HFFc6 (cell line): ENCODE measurements at places on chromosomes 2 and 18.

DNA sequence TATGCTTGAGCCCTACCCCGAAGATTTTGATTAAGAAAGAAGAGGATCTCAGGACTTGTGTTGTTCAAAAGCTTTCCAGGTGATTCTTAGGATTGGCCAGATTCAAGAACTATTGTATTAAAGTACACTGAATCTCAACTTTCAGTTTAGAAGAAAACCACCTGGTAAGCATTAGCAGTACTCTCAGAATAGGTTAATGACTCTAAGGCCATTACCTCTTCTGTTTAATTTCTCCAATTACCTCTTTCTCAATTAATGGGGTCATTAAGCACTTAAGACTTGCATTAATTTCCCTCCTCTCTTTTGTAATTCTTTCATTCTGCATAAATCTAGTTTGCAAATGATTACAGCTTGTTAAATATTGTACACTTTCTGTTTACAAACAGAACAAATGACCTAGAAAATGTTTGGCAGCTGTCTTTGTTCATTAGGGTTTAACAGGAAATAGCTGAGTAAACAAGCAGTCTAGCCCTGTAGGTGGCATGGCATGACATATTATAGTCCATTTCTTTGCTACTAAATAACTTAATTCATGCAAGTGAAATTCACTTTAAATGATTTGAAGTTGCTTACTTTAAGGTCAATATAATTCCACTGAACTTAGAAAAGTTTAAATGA is 20.4 kb upstream of the TDRD15 start:
- DNase-seq, result no peak

- DNase-seq, result no peak
These were observed 488.6 kb downstream of the CPS1 start for GRCh38 chr2:211045025-211045424.

GRCh38 chr2:28678944-28679343 is 72.7 kb upstream of the PPP1CB start:
- no peak for DNase-seq

DNA sequence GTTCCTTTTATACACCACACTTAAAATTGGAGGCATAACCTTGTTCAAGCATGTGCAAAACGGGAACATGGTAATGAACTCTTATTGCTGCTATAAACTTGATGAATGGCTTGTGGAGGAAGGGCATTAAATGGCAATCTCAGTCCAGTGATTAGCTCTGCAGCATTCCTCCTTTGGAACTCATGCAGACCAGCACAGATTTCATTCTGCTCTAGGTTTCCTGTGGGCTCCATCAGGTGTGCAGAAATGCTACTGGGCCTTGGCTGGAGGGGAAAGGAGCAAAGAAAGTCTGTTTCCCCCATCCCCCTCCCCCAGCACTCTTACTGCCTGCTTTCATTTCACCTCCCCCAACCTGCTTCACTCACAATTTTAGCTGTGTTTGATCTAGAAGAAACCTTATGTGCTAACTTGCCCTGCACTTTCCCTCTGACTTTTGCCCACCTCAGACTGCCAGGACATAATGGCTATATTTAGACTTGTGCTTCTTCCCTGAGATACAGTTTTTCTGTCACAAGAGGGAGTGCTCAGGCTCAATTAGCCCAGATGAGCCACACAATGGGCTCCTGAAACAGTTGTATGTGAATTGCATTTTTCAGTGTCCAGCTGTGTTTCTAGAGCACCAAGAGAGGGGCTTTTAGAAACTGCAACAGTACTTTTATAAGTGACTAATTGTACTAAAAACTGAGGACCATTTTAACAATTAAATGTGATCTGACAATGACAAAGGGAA is 109.8 kb downstream of the FSHR start:
- no peak for DNase-seq

GRCh38 chr2:191625016-191625415 is 52.9 kb upstream of the NABP1 start:
- DNase-seq, result no peak

GRCh38 chr2:186573531-186573930 is 16.3 kb upstream of the ITGAV start:
- DNase-seq, result no peak

- DNase-seq, result no peak
These were observed 192.0 kb downstream of the SH3BP4 start for GRCh38 chr2:235143789-235144188.

DNA sequence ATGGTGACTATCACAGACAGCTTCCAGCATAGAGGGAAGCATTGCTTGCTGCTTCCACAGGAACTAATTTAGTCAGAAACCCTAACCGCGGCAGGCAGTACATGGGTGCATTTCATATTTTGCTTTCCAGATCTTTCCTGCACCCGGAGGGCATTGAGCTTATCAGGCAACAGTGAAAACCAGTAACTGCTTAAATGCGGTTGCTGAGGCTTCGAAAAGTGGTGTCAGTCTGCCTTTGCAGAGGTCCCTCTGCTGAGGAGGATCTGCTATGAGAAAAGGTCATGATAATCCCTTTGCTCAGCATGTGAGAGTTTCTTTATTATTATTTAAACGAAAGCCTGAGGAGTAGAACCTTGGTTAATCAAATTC is 44.6 kb upstream of the ROCK2 start:
- DNase-seq, result no peak

DNA sequence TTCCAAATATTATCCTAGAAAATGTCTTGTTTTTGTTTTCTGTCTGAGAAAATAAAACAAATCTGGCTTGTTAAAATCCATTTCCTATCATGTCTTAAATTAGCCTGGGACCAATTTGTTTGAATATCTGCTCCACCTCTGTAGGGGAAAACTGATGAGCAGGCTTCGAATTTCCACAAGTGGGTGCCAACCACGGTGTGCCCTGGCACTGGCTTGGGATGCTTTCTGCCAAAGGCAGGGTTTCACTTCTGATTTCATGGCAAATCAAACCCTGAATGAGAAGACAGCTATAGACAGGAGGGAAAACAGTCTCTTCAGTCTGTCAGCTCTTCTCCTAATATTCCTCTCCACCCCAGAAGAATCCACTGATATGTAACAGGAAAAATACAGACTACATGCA is 33.7 kb upstream of the STAT4 start:
- no peak for DNase-seq

DNA sequence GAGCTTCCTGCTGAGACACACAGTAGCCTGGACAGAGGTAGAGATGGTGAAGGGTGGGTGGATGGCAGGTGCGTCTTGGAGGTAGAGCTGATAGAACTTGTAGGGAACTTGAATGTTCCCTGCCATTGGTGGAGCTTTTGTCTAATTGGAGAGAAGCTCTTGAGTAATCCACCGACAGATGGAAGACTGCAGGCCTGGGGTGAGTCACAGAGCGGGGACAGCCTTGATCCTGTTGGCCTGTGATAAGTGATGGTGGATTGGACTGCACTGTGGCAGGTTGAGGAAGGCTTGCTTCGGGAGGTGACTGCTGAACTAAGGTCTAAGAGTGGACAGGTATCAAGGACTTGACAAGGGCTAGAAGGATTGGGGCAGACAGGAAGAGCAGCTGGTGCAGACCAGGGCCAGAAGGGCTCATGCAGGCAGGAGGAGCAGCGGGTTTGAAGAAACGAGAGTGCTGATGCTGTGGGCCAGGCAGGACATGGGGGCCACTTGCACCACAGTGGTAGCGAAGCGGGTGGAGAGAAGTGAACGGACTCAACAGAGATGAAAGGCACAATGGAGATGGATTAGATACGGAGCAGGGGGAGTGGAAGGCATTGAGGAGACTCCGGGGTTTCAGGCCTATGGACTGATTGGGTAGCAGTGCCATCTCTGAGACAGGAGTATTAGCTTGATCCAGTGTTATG is 16.3 kb downstream of the CABLES1 start:
- no peak for DNase-seq
